ENCODE measurements at places on chromosomes 3 and 15.

DNA sequence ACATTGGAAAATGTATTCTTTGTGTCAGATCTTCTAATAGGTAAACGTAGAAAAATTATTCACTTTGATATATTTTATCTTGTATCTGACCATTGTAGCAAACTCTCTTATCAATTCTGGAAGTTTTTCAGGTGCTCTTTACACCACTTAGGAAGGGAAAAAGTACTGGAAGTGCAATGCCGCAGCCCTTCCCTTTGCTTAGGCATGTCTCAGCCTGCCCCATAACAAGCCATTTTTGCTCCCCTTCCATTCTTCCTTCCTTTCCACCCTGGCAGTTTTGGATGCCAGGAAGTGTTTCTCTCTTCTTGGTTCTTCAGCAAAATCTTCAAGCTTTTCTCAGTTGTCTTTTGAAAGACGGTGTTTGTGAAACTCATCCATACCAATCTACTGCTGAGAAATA lies 34.9 kb upstream of the SLC9A9 start:
- DNase-seq, result no peak

DNA sequence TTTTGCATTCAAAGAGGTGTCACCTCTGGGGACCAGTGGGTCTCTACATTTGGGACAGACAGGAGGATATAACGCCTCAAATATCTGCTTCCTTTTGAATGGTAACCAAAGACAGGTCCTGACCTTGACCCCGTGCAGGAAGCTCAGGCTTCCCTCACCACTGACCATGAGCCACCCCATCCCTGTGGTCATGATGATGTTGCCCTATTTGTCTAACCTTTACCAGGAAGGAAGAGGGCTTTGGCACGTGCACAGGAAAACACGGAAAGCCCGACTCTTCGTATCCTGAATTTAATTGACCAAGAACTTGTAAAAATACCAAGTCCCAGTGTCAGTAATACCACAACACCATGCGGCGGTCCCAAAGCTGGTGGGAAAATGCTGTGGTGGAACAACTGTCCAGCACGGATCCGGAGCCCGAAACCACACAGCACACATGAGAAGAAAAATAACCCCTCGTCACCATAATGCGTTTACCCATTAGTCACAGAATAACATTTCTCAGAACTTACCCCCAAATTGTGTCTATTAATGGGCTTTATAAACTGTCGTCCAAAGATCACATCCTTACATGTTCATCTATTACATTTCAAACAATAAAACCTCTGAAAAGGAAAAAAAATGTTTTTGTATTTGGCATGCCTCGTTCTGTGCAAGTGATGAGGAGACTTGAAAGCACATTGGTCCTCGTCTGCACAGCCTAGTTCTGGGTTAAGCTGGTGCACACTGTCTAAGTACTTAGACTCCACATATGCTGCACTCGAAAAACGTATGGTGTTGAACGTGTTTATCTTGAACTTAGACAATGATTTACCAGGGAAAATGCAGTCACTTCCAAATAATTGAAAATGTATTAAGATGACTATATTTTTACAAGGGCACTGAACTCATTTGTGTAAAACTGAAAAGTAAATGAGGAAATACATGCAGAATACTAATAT lies 118.9 kb upstream of the IGF1R start:
- no peak for DNase-seq

DNA sequence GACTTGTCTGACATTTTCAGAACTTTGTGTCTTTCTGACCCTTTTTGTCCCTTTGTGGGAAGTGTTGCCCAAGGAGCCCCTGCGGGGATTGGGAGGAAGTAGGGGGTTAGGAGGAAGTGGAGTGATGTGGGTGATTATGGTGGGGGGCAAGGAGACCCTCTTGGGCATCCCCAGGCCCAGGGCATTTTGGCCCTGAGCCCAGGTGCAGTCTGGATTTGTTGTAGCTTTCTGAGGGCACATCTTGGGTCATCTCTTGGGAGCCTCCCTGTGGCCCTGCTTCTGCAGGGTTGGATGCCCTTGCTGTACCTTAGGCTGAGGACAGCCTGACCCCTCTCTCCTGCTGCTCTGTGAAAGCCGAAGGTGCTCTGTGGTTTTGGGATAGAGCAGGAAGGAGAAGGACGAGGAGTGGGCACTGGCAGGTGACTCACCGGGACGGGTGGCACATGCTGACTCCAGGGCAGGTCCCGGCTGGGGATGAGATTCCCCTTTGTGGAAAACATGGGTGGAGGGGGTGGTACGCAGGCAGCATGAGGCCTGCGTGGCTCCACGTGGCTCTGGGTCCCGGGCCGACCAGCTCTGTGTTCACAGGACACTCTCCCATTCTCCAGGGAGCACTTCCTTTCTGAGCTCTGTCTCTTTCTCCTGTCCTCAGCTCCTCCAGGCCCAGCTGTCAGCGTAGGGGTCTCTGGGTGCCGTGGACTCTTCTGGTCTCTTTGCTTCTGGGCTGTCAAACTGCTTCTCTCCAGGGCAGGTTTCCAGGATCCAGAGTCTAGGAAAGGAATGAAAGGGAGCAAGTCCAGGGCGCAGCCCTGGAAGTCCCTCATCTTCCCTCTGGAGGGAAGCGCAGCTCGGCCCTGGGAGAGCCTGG lies 11.8 kb downstream of the CD276 start:
- DNase-seq, result no peak

DNA sequence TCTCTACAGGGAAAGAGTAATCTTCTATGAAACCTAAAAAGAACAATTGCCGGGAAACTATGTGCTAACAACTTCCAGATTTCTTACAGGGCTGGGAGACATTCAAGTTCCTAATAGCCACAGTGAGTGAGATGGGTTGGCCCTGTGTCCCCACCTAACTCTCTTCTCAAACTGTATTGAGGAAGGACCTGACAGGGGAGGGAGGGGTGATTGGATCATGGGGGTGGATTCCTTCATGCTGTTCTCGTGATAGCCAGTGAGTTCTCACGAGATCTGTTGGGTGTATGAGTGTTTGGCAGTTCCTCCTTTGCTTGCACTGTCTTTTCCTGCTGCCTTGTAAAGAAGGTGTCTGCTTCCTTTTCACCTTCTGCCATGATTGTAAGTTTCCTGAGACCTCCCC lies 958.7 kb downstream of the AGBL1 start:
- DNase-seq, result no peak

- no peak for DNase-seq
Observed at GRCh38 chr15:82312586-82313349, 36.5 kb downstream of the GOLGA6L10 start.

DNA sequence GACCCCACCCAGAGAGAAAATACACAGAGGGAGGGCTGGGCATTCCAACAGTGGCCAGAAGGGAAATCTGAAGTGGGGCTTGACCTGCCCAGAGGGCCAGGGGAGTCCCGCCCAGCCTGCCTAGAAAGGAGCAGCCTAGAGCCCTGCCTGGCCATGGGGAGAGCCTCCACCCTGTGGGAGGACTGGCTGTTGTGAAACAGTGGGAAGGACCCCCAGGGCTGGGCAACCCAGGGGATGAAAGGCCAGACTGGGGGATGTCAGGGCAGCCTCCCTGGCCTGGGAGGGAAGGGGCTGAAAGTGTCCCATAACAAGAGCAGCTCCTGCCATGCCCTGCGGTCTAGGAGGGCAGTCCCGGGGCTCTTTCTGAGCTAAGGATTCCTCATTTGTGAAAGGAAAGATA lies 69.0 kb downstream of the SLC12A8 start:
- DNase-seq, result no peak

DNA sequence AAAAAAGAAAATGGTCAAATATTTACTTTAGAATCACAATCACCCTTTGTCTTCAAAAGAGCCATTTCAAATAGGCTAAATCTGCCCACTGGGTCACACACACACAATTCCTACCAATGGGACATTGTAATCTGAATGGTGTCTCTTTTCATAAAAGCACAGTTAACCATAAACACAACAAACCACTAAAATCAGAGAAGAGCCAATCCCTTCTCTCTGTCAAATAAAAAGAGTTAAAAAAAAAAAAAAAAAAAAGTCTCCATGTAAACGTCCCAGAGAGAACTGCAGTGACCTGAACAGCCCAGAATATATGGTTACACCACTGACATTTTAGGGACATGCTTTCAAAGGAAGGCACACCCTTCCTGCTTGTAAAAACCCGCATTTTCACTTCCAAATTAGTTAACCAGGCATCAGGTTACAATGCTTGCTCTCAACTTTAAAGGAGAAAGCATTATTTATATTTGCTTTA lies 63.7 kb downstream of the PRICKLE2 start:
- DNase-seq, result no peak

GRCh38 chr15:31212326-31213080 lies 111.0 kb upstream of the TRPM1 start:
- no peak for DNase-seq

DNA sequence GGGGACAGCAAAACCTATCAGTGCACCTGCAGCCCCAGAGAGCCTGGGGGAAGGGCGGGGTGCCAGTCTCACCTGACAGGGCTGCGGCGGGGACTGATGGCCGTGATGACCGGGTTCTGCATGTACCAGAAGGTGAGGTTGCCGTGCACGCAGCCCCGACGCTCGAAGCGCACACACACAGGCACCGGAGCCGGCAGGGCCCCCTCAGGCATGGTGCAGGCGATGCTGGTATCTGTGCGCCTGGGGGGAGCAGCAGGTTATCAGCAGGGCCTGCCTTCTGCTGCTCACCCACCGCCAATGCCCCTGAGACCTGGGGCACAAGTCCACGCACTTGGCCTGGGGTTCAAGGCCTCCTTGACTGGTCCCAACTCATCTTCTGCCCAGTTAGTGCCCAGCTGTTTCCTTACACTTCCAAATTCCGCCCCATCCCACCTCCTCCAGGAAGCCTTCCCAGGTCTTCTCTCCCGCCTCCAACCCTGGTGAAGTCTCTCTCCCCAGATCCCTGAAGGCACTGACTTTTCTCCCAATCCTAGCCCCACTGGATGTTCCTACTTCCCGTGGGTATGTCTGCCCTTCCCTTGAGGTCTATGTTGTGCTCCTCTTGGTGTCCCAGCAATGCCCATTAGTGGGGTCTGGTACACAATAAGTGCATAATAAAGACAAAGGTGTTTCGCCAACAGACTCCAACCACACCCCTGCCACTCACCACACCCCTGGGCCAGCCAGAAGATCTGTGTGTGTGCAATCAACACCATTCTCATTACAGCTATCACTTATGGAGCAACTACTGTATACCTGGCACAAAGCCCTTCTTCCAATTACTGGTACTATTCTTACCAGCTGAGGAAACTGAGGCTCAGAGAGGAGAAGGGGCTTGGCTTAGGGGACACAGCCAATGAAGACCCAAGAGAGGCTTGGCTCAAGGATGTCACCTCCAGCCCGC lies 28.9 kb downstream of the H1-8 start:
- DNase-seq, result no peak

- no peak for DNase-seq
Observed at GRCh38 chr15:29674661-29675533, 147.4 kb downstream of the TJP1 start.

DNA sequence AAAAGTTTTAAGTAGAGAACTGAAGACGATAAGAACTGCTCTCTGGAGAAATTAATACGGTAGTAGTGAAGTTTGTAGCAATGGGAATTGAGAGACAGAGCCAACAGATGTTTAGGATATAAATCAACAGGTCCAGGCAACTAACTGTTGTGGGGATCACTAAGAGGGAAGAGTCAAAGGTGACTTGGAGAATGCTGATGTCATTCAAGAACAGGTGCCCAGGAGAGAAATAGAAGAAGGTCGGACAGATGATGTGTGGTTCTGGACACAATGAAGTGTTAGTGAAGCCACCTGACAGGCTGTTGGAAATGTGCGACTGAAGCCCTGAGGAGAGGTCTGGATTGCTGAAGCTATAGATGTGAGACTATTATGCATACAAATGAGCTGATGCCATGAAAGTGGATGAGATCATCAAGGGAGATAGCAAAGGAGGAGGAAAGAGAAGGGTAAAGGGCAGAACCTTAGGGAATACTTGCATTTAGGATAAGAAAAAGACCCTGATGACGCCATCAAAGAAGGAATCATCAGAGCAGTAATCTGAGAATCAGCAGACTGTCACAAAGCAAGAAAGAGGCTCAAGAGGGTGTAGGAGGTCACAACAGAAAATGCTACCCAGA lies 183.7 kb downstream of the FRMD5 start:
- DNase-seq, result no peak

GRCh38 chr3:49952924-49953323 lies 13.0 kb downstream of the RBM6 start:
- DNase-seq, result no peak

GRCh38 chr3:110106805-110107204 lies 769.5 kb upstream of the DPPA4 start:
- DNase-seq, result no peak
